Activated CD8-positive, alpha-beta memory T cell treated with anti-CD3 and anti-CD28 coated beads, Interleukin-2, amount 10 ng/mL, durations not matched to agents 7 days and 5 days (primary cell): ENCODE measurements at places on chromosomes 2 and 18. TPM values are rescaled to one million over a fixed set of nuclear protein-coding genes. Genes with fewer than 3 reads are reported as not detected.

- peak overlapping the region; percentile 77 for H3K27ac ChIP-seq
- H3K4me1 ChIP-seq = peaks cover 19% of the 10 kb centered on the region
- DNase-seq = peak; percentile 44
- peak overlapping the region; percentile 82 for H3K4me3 ChIP-seq
Observed at GRCh38 chr18:2907550-2908135, 60.8 kb downstream of the EMILIN2 start.

DNA sequence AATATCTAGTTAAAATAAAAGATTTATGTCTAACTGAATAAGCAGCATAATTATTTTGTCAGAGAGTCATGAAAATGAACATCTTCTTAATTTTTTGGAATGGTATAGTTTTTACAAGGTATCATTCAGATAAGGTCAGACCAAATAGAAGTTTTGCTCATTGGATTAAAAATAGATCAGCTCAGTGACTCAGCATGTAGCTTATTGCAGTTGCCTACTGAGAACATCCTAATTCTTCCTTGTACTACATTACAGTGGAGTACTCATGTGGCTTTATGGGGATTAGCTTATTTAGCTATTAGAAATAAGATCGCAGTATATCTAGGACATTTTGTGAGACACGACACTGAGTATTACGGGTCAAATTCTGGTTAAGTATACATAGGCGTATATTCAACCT lies 38.2 kb upstream of the PPM1B start:
- no peak for DNase-seq
- H3K4me3 ChIP-seq = no peak overlapping the region
- no peak overlapping the region for H3K27ac ChIP-seq
- peaks cover 2% of the 10 kb centered on the region for H3K36me3 ChIP-seq
- H3K4me1 ChIP-seq = peaks cover 4% of the 10 kb centered on the region

The SLC5A7 gene
- not detected for total RNA-seq

DNA sequence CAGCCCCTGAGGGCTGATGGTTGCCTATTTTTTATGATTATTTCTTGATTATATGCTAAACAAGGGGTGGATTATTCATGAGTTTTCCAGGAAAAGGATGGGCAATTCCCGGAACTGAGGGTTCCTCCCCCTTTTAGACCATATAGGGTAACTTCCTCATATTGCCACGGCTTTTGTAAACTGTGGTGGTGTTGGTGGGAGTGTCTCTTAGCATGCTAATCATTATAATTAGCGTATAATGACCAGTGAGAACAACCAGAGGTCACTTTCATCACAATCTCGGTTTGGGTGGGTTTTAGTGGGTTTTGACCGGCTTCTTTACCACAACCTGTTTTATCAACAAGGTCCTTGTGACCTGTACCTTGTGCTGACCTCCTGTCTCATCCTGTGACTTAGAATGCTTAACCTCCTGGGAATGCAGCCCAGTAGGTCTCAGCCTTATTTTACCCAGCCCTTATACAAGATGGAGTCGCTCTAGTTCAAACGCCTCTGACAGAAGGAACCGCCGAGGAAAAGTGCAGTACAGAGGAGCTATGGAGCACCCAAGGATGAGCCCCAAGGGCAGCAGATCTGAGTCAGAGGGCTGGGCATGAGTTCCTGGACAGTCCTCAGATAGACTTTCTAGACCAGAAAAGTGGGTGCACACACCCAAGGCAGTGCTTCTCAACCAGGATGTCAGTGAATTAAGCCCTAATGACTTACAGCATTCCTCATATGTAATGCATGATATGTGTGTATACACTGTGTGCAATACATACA lies 37.1 kb upstream of the ASAP2 start:
- peaks cover 33% of the 10 kb centered on the region for H3K27me3 ChIP-seq
- H3K27ac ChIP-seq = no peak overlapping the region
- no peaks in the 10 kb centered on the region for H3K4me1 ChIP-seq
- DNase-seq = no peak
- no peak overlapping the region for H3K4me3 ChIP-seq

The MBP gene
- total RNA-seq = 101 TPM

DNA sequence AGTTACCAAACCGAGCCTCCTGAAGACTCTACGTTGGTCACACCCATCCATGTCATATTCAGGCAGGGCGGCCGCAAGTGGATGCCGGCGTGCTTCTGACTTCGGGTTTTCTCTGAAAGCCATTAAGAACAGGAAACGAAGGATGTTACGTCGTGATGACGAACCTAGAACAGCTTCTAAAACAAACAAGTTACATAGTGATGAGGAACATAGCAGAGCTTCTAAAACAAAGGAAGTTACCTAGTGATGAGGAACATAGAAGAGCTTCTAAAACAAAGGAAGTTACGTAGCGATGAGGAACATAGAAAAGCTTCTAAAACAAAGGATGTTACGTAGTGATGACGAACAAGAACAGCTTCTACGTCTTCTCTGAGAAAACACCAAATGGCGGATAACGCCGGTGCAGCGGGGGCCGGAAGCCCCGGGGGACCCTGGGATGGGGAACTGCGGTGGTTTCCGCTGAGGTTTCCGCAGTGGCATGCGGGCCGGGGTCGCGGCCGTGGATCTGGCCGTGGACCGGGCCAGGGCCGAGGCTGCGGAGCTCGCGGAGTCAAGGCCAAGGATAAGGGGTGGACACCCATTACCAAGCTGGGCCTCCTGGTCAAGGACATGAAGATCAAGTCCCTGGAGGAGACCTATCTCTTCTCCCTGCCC lies 141.1 kb downstream of the SOCS6 start:
- H3K27me3 ChIP-seq = peaks cover 6% of the 10 kb centered on the region
- no peak for DNase-seq
- H3K4me3 ChIP-seq = no peak overlapping the region
- no peaks in the 10 kb centered on the region for H3K36me3 ChIP-seq
- peaks cover 7% of the 10 kb centered on the region for H3K4me1 ChIP-seq

- no peaks in the 10 kb centered on the region for H3K27me3 ChIP-seq
- peaks cover 31% of the 10 kb centered on the region for H3K36me3 ChIP-seq
- DNase-seq = no peak
- H3K4me3 ChIP-seq = no peak overlapping the region
Observed at GRCh38 chr2:25835906-25836305, 42.4 kb downstream of the ASXL2 start.

The RIT2 gene
- not detected for total RNA-seq

The ARHGAP28 gene
- not detected for total RNA-seq

GRCh38 chr2:186522450-186522849 lies 36.4 kb downstream of the ZC3H15 start:
- no peaks in the 10 kb centered on the region for H3K4me1 ChIP-seq
- no peak overlapping the region for H3K27ac ChIP-seq
- no peak overlapping the region for H3K4me3 ChIP-seq
- DNase-seq = no peak
- no peaks in the 10 kb centered on the region for H3K27me3 ChIP-seq

GRCh38 chr18:36536426-36536825 lies 238.9 kb downstream of the FHOD3 start:
- DNase-seq = no peak
- H3K36me3 ChIP-seq = no peaks in the 10 kb centered on the region
- no peak overlapping the region for H3K4me3 ChIP-seq
- peaks cover 5% of the 10 kb centered on the region for H3K27me3 ChIP-seq
- H3K27ac ChIP-seq = no peak overlapping the region
- H3K4me1 ChIP-seq = peaks cover 3% of the 10 kb centered on the region

- H3K27me3 ChIP-seq = no peaks in the 10 kb centered on the region
- H3K36me3 ChIP-seq = peaks cover 17% of the 10 kb centered on the region
- peak overlapping the region; percentile 89 for H3K27ac ChIP-seq
- peaks cover 58% of the 10 kb centered on the region for H3K4me1 ChIP-seq
- DNase-seq = no peak
Observed at GRCh38 chr18:56652802-56653201, 1.6 kb downstream of the WDR7 start.

The GCG gene
- total RNA-seq = not detected

The C2orf80 gene
- not detected for total RNA-seq
